ENCODE measurements at places on chromosomes 1 and 21.

DNA sequence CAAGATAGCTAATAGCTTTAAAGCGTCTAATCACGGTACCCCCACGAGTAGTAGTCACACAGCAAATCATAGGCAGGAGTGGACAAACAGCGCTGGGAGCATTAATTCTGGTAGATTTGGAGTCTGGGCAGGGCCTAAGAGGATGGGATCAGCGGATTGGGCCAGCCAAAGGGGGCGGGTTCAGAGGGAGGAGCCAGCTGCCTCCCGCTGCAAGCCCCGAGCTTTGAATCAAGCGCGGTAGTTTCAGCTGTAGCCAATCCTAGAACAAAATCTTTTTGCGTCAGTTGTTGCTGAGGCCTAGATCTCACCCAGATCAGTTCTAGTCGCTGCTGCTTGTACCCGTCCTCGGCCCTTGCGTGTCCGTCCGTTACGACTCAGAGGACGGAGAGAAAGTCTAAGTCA is 576 bp upstream of the NASP start:
- H3K27ac ChIP-seq = peak overlapping the region; percentile 94
- no peaks in the 10 kb centered on the region for H3K36me3 ChIP-seq
- H3K27me3 ChIP-seq = no peaks in the 10 kb centered on the region
- DNase-seq = peak; percentile 85

GRCh38 chr1:17017435-17017834 is 5.7 kb upstream of the ATP13A2 start:
- H3K27ac ChIP-seq = no peak overlapping the region
- no peak overlapping the region for H3K4me3 ChIP-seq
- no peak for DNase-seq
- no peaks in the 10 kb centered on the region for H3K27me3 ChIP-seq
- peaks cover 31% of the 10 kb centered on the region for H3K36me3 ChIP-seq

DNA sequence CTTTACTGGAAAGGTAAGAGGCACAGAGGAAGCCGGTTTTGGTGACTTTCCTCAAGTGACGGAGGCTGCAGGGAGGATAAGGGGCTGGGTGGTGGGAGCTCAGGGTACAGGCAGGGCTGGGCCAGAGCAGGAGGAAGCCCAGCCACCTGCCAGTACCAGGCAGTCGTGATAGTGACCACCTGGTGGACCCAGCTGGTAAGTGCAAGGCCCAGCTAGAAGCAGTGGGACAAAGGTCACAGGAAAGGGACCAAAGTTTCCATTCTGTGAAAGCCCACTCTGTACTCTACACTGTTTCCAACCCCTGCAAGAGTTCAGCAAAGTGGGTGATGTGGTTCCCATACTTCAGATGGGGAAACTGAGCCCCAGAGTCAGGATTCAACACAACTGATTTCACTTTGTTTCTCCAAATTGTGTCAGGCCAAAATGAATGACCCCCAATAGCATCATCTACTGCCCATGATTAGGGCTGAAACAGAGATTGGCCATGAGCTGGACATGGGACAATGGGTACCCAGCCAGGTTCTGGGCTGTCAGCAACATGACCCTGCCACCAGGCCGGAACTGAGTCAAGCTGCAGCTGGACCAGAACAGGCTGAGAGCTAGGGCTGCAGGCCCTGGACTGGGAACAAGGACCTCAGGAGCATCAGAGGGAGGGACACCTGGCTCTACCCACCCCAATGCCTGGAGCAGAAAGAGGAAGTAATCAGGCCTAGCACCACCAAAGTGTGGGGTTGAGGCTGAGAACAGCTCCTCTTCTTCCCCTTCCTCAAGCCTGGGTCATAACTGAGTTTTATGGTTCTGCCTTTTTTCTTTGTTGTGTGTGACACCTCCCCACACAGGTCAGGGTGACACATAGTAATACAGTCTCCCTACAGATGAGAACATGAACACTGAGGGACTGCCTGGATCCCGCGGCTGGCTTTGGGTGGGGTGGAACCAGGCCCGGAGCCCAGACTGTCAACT is 50.2 kb downstream of the KCNN3 start:
- DNase-seq = no peak
- H3K27me3 ChIP-seq = peaks cover 8% of the 10 kb centered on the region
- H3K4me3 ChIP-seq = no peak overlapping the region
- no peak overlapping the region for H3K27ac ChIP-seq

DNA sequence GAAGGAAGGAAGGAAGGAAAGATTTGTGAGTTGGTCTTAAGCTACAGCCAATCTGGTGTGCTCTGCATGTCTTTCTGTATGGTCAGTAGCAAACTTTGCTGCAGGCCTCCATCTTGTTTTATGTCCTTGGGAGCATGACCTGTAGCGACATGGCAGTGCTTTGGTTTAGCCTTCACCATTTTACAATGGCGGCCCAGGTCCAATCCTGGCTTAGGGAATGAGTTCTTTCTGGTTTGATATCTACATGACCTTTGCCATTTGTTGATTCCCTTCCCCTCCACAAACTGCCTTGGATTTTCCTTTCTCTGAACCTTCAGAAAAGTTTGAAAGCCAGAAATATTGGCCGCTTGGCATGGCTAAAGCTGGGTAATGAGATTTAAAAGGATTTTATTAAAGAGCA is 30.5 kb upstream of the TSPEAR start:
- H3K4me1 ChIP-seq = no peaks in the 10 kb centered on the region
- no peaks in the 10 kb centered on the region for H3K27me3 ChIP-seq
- H3K27ac ChIP-seq = no peak overlapping the region
- DNase-seq = no peak

- no peaks in the 10 kb centered on the region for H3K4me1 ChIP-seq
- no peak for DNase-seq
- no peaks in the 10 kb centered on the region for H3K36me3 ChIP-seq
- H3K4me3 ChIP-seq = no peak overlapping the region
- H3K27ac ChIP-seq = no peak overlapping the region
Measured at GRCh38 chr1:98452162-98452561, 209.4 kb upstream of the SNX7 start.

DNA sequence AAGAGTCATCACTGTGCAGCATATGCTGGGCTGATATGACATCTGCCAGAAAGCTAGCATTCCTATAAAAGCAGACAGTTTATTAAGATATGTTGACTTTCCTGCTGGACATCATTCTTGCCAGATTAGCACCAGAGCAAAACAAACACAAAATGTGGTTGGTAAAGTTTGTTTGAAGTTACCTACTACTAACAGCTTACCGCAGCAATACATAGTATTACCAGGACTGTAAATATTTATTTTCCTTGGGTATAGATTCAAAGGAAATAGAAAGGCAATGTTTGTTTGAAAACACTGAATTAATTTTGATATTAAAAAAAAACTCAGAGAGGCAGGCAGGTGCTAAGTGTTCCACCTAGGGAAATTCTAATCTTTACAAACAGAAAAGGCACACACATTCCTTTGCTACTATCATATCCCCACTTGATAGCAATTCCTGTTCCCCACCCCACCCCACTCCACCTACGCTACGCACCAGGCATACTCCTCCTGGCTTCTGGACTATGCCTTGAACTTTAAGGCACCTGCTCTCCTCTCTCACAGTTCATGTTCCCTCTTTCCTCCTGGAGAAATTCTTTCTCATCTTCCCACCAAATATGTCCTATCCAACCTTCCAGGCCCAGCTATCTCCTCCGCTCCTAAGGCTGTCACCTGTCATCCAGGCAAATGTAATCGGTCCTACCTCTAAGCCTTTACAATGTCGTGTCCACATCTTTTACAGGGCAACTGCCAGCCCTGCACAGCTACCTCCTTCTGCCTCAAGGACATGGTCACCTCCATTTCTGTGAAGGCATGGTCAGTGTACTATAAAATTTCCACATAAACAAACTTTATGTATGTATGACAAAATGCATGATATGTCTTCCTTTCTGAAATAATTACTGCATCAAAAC is 34.7 kb downstream of the PTPN14 start:
- no peak overlapping the region for H3K27ac ChIP-seq
- H3K4me3 ChIP-seq = no peak overlapping the region
- no peak for DNase-seq
- no peaks in the 10 kb centered on the region for H3K27me3 ChIP-seq
- no peaks in the 10 kb centered on the region for H3K36me3 ChIP-seq

All from tibial nerve (tissue), 4 donors.